NCI-H187 treated with DMSO at 0.1 percent for 48 hours (cell line): ENCODE measurements at places on chromosomes 6 and 20.

DNA sequence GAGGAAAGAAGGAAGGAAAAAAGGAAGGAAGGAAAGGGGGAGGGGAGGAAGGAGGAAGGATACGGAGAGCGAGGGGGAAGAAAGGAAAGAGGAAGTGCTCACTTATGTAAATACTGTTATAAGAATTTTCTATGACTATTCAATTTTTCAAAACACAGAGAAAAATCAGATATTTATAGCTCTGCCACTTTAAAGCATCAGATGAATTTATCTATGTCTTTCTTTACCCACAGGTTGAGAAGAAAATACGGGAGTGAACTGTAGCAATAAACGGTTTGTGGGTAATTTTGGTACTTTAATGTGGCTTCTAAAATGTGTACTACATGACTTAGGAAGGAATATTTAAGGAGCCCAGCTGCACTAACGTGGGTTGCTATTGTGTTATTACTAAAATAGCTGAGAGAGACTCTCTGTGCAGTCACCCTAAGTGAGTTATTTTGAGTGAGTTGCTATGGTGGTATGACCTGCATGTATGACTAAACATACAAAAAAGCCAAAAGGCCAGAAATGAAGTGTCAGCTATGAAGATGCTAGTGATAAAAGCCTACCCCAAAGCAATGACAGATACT is 225.5 kb downstream of the SOD2 start:
- no peak for DNase-seq

GRCh38 chr20:38806855-38807655 is 1.6 kb downstream of the PPP1R16B start:
- DNase-seq, result peak; percentile 14

DNA sequence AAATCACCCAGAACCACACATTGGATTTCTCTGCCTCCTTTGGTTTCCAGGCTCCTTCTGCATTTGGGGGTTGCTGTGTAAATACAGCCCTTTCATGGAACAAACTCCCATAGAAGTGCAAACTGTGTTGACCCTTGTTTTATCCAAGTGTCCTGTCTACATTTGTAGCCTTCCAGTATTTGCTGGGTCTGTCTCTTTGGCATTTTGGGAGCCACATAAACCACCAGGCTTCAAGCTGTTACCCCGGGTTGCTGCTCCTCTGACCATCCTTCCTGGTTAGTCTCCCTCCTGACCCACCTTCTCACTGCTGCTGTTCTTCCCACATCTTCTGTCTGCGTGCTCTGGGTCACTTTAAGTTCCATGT is 7.6 kb upstream of the MTHFD1L start:
- DNase-seq, result no peak

GRCh38 chr6:135043364-135043763 is 11.3 kb downstream of the HBS1L start:
- no peak for DNase-seq
